HS-5 (cell line): ENCODE measurements at places on chromosomes 6 and 20.
A peak's percentile ranks its signal among the peaks of the same experiment; 100 is the strongest.

GRCh38 chr20:50471231-50471630 lies 39.0 kb upstream of the PTPN1 start:
- DNase-seq = no peak

- no peak for DNase-seq
Measured at GRCh38 chr20:61765871-61766654, 299.6 kb downstream of the TAF4 start.

DNA sequence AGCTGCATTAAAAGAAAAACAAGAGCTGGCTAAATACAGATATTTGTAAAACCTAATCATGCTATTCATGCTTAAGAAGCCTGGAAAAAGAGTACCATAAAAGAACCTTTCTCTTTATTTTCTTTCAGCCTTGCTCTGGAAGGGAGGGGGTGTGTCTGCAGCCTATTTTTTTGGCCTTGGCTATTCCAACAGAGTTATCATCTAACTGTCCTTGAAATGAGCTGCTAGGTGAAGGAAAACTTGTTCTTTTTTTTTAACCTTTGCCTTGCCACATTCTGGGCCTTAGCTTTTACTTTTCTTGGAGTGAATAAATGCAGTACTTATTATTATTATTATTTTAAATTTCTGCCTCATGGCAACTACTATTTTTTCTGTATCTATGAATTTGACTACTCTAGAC lies 224.9 kb upstream of the SYNCRIP start:
- DNase-seq = no peak

DNA sequence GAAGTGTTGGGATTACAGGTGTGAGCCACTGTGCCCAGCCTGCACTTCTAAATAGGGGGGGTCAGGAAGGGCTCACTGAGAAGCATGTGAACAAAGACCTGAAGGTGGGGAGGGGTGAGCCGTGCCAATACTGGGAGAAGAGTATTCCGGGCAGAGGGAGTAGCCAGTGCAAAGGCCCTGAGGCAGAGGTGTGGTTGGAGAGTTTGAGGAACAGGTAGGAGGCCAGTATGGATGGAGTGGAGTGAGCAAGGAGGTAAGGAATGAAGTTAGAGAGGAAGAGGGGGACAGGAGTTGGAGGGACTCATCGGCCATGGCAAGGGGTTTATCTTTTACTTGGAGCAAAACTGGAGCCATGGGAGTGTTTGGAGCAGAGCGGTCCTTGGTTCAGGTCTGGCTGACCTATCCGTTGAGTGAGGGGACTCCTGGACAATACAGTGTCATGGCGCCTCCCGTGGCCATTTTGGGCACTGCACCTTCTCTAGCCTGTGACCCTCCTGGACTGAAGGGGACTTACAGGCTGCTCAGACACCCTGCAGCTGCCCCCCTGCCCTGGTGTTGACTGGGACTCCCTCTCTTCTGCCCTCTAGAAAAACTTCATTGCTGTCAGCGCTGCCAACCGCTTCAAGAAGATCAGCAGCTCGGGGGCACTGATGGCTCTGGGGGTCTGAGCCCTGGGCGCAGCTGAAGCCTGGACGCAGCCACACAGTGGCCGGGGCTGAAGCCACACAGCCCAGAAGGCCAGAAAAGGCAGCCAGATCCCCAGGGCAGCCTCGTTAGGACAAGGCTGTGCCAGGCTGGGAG lies 12.1 kb downstream of the FOXS1 start:
- no peak for DNase-seq

DNA sequence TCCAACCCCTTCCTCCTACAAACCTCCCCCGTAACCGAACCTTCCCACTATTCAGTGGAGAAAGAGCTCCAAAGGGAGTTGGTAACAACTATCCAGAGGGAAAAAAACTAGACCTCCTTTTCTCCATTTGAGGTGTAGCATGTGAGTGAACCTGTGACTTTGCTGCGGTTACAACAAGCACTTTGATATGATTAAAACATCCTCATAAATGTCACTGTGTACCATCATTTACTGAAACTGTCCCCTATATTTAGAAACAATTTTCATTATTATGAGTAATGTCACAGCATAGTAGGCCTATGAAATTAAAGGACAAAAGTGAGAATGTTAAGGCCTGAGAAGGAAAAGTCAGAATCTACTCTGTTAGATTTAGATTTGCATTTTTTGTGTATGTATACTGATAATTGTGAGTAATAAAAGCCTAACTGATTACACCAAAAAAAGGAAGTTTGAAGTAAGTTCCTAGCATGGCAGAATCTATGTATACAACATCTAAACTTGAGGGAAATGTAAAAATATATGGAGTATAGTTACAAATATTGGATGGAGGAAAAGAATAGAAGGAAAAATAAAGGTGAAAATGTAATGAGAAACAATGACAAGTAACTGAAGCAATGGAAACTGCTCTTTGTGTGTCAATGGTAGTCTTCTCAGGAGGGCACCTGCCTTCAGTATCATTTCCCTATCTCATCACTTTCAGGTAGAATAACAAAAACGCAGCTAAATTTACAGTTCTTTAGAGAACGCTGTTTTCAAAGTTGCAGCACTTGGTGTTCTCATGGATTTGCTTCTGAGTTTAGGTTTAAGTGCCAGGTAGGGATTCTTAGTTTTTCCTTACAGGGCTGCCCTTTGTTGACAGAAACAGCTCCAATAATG lies 145.9 kb downstream of the IMPG1 start:
- no peak for DNase-seq

- DNase-seq = no peak
Measured at GRCh38 chr6:108168501-108169463, 3.0 kb downstream of the NR2E1 start.

DNA sequence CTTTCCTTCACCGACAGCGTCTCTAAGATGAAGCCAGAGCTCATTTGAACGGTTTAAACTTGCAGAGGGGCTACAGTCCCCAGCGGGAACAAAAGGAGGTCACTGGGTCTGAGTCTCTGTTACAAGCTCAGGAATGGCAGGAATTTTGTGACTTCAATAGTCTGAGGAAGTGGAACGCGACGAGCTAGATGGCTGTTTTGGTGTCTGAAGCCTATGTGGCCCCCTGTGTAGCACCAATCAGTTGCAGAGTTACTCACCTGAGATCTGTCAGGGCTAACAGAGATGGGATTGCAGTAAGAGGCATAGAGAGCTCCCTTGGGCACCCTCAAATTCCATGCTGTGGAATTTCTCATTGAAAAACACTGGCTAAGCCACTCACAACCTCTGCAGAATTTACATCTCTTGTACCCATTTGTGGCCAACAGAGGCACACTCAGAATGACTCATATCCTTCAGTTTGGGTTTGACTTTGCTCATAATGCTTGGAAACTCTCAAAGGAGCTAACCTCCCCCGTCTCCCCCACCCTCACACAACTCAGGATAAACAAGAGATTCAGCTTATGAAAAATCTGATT lies 7.1 kb upstream of the TCP11 start:
- DNase-seq = peak; percentile 53

- peak; percentile 20 for DNase-seq
Measured at GRCh38 chr6:96743496-96743895, 93.8 kb downstream of the GPR63 start.

GRCh38 chr6:157848693-157849092 lies 25.6 kb downstream of the SNX9 start:
- no peak for DNase-seq

DNA sequence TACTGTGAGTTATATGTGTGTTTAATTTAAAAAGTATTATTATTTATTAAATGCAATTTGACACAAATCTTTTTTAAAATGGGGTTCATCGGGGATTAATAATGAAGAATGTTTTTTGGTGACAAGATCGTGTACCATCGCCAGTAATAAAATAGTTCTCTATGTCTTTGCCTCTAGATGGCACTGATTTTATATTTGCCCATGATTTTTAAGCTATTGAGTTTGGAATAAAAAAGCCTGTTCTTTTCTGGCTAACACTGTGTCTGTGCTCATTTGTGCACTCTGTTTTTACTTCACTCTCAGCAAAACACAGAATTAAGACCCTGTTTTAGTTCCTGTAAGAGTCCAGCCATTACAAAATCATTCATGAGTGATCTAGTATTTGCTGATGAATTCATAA lies 127.0 kb downstream of the FARS2 start:
- no peak for DNase-seq

- no peak for DNase-seq
Measured at GRCh38 chr6:55399351-55399750, 72.1 kb downstream of the GFRAL start.
